ENCODE measurements at places on chromosomes 1 and 21.

DNA sequence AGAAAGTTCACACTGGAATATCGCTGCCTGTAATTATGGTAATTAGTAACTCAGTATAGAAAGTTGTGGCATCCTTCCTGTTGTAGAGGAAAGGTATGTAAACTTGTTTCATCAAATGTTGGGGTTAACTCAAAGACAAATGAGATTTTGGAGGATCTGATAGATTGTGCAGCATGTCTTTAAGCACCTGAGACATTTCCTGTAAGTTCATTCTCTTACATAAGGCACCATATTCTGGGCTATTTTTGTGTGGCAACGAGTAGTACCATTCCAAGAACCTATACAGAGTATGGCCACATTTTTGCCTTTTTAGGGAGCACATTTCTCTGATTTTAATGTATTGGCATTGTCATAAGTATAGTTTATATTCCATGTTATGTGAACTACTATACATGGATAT lies 88.8 kb downstream of the CDC14A start:
- no peak for DNase-seq

DNA sequence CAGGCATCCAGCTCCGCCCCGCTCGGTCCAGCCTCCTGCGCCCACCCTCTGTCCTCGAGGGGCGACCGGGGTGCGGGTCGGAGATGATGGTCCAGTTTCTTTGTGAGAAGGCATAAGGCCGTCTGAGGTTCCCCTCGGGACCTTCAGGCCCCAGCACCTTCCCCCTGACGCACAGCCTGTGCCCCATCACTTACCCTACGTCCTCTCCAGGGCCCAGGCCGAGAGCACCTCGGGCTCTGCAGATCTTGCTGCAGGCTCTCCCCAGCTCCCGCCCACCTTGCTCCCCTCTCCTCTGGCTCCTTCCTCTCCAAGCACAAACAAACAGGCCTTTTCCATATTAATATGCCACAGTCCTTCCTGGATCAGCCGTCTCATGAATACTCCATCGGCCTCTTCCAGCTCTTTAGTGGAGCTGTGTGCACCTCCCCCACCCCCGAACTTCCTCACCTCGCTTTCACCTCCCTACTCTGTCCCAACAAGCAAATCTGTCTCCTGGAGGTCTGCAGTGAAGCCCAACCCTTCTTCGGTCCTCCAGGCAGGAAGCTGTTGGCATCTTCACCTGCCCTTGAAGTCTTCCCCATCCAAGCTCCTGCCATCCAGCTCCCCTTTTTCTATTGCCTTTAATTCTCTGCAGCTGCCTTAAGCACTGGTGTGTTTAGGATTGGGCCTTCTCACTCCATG lies 448 bp upstream of the COL9A2 start:
- no peak for DNase-seq

- peak; percentile 42 for DNase-seq
These were observed 51.2 kb downstream of the RGS4 start for GRCh38 chr1:163120372-163120771.

GRCh38 chr1:15966081-15966955 lies 9.6 kb downstream of the ZBTB17 start:
- DNase-seq = peak; percentile 63

- no peak for DNase-seq
These were observed 41.0 kb upstream of the IFFO2 start for GRCh38 chr1:18997508-18997907.

- DNase-seq = no peak
These were observed 11.4 kb upstream of the ZNF669 start for GRCh38 chr1:247115545-247115944.

- DNase-seq = peak; percentile 29
These were observed 788 bp upstream of the TXNIP start for GRCh38 chr1:145997016-145997717.

GRCh38 chr1:109617291-109617801 lies 2.1 kb downstream of the GNAT2 start:
- DNase-seq = peak; percentile 93

DNA sequence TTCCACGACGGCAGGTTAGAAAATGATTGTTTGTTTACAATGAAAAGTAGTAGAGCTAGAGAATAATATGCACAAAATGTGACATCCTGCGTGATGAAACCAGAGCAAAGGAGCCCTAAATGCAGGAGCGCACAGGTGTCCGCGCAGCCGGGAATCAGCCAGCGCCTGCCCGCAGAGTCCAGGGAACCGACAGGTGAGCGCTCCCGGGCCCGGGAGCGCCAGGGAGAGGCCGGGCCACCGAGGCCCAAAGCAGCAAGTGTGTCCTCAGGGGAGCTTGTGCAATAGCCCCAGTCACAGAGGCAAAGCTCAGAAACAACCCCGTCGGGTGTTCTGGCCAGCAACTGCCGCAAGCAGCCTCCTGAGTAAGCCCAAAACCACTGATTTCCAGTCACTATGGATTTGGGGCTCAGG lies 789 bp upstream of the GALE start:
- no peak for DNase-seq

- DNase-seq = no peak
These were observed 3.1 kb upstream of the ADGRB2 start for GRCh38 chr1:31767225-31767624.

- DNase-seq = peak; percentile 99
These were observed at the start of gene RAD54L for GRCh38 chr1:46247436-46248121. RAD54L (plus strand) TSS chr1:46247763; CDS start chr1:46248406, 643 bp downstream.

- DNase-seq = no peak
These were observed 14.1 kb downstream of the TMEM53 start for GRCh38 chr1:44660176-44660575.

DNA sequence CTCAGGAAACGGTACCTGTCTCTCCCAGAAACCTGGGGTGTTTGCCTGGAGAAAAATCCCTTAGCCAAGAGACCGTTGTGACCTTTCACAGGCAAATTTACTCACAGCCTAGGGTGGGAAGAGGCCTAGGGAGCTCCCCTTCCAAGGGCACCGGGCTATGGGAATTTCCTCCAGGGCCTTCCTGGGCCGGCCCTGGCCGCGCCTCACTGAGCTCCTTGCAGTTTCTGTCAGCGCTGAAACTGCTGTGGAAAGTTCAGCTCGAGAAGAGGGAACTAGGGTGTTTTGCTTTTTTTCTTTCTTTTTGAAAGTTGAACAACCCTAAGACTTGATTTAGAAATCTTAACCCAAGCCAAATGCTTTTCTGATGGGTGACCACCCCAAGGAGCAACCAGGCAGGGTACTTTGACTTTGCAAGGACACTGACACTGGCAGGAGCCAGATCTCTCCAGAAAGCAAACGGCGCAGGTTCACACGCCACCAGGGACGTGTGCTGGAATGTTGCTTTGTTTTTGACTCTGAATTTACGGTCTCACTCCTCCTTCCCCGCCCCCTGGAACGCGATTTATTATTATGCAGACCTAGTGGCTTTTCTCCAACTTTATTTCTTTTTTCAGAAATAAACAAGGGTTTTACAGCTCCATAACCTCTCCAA lies 229.6 kb upstream of the JUN start:
- DNase-seq = peak; percentile 80

DNA sequence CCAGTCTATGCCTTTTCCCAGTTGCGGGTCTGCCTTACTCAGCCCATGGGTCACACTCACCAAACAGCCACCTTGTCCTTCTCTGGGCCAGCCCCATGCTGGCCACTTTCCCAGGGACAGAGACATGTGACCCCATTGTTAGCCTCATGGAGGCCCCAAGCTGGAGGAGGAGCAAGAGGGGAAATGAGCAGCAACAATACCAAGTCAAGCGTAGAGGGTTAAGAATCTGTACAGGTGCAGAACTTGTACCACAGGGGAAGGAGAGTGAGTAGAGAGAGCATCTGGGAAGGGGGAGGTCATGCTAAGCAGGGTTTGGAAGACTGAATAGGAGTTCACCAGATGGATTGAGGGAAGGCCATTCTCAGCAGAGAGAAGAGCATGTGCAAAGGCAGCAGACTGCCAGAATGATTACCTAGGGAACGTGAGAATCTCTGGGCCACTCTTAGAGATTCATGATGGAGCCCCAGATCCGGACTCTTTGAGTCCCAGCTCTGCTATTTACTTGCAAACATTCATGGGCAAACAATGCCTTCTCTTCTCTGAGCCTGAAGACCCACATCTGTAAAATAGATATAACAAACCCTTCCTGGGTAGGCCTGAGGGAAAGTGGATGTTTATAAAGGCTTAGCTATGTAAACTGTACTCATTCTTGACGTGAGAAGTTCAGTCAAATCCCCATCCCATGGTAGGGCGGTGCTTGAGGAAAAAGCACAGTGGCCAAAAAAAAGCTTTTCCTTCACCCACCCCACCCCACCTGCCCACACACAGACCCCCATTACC lies 2.8 kb upstream of the SLC2A1 start:
- no peak for DNase-seq

DNA sequence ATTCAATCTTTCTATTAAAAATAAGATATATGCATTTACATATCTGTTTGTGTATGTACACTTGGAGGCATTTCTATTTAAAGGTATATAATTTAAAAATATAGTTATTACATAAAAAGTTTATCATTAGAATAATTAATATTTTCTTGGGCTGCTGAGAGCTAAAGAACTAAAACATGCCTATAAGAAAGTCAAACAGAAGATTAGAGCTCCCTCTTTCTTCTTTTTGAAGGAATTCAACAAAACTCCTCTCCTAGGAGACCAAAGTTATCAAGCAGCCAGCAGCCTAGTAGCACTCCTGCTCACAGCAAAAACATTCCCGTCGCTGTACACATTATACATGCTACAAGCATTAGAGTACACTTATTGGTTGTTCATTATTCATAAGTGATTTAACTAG lies 216.4 kb downstream of the VAV3 start:
- peak; percentile 4 for DNase-seq

GRCh38 chr21:25676451-25676850 lies 37.4 kb downstream of the JAM2 start:
- no peak for DNase-seq

GRCh38 chr1:176826265-176826664 lies 338.2 kb downstream of the ASTN1 start:
- DNase-seq = no peak

DNA sequence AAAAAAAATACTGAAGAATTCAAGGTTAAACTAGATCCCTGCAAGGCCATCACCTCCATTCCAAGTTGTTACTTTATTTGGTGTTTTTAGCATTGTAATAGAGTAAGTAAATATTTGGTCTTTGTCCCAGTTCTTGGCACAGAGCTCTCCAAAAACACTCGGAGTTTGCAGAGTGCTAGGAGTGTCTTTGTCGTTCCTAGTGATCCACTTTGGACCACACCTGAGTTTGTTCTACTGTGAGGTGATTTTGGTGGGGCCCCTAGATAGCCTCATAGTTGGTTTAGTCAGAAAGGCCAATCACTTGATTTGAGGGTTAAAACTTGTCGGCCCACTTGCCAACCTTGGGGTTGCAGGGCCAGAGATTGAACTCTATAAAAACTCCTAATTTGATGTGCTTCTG lies 25.6 kb downstream of the SYNC start:
- no peak for DNase-seq

GRCh38 chr1:197902454-197903195 lies at the start of gene C1orf53:
C1orf53 (plus strand) TSS chr1:197902630; CDS start chr1:197902650, 20 bp downstream.
- peak; percentile 91 for DNase-seq

DNA sequence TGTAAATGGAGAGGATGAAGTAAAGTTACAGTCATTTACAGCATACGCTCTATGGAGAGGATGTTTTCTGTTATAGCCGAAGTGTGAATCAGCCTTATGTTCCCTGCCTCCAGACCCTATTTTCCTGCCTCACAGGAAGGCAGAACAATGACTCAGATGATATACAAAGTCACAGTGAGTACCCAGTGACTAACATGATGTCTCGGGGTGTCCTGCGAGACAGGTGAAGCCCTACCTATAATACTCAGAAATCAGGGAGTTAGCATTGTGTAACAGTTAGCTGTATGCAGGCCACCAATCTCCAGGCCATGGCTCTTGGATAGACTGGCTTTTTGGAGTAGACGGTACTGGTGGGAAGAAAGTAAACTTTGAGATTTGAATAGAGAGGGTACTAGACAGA lies 55.6 kb upstream of the FBXO28 start:
- peak; percentile 56 for DNase-seq

GRCh38 chr1:78490861-78491450 lies at the start of gene PTGFR:
PTGFR (plus strand) TSS chr1:78490974; CDS start chr1:78492744, 1,770 bp downstream.
- DNase-seq = peak; percentile 60

DNA sequence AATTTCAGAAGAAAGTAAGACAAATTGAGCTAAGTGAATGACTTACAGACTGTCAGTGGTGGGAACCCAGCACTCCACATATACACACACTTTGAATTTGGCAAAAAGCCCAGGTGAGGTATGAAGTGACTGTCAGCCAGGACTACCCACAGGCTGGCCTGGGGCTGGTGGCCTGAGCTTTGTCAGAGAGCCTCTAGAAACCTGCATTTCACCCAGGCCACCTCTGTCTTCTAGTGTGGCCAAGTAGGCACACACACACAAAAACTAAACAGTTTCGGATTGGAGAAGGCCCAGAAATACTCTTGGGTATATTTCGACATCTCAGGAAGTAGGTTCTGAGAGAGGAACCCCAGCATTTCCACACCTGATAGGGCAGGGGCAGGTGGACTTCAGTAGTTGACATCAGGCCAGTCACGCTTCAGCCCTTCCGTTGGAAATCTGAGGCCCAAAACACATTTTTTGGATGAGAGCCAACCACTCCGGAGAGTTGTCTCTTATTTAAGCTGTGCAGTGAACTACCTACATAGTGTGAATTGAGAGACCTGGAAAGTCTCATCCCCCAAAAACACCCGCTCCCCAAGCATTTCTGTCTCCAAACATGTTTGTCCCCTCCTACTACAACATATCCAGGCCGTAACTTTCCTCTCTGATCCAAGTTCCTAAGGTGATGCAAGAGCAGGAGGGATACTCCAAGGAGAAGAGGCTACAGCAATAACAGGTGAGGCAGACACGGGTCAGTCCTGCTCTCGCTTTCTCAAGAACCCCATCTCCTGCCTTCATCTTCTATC lies 167.2 kb upstream of the PROX1 start:
- no peak for DNase-seq

DNA sequence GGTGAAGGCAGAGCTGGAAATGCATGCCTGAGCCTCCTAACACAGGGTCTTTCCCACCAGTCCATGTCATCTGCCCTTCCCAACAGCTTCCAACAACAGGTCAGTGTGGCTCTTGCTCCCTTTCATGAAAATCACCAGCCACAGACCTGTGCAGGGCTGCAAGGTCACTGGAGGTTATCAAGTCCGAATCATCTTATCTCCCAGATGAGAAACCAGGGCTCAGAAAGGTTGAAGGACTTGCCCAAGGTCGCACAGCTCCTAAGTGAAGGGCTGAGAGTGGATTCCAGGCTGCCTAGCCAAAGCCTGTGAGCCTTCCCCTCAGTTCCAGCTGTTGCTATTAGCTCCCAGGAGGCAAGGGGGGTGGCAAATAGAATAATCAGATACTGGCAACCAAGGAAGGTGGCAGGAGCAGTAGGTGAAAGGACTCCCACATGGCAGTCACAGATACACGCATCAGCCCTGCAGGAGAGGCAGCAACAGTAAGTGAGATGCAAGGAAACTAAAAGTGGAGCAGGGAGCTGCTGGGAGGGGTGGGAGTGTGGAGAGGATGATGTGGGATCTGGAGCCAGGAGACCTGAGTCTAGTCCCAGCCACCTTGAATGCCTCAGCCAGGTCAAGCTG lies 74.2 kb downstream of the SSBP3 start:
- no peak for DNase-seq

All from EH (cell line).